Left renal cortex interstitium (tissue), 4 donors: ENCODE measurements at places on chromosomes 7 and 10. TPM values are rescaled to one million over a fixed set of nuclear protein-coding genes. Genes with fewer than 3 reads are reported as not detected.

DNA sequence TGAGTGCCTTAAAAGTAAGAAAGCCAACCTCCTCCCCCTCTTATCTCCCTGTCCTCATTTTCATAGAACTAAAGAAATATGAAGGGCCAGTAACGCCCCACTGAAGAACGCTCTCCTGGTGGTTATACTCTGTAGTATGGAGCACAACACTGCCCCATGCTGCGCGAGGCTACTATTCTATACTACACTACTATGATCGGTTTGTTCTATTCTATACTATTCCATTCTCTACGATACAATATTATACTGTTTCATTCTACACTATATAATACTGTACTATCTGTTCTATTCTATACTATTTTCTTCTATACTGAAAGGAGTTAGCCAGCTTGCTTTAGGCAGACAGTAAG, 34.8 kb downstream of the DIP2C start:
- no peak for DNase-seq

- no peak for DNase-seq
These were observed 139.8 kb downstream of the RPS24 start for GRCh38 chr10:78173360-78174015.

DNA sequence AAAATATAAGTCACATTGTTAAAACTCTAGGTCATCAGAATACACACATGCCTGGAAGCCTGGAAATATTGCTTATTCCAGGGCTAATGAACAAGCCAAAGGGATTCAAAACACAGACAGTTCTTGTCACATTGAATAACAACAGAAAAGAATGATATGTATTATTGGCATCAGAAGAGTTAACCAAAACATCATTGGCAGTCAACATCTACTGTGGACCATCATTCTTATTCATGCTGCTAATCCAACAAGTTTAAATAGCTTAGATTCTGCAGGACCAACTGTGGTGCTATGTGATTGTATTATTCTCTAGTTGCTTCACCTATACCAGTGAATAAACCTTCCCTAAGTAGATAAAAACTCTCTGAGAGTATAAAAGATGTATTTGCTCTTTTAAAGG, 198.3 kb downstream of the NEBL start:
- DNase-seq, result no peak

DNA sequence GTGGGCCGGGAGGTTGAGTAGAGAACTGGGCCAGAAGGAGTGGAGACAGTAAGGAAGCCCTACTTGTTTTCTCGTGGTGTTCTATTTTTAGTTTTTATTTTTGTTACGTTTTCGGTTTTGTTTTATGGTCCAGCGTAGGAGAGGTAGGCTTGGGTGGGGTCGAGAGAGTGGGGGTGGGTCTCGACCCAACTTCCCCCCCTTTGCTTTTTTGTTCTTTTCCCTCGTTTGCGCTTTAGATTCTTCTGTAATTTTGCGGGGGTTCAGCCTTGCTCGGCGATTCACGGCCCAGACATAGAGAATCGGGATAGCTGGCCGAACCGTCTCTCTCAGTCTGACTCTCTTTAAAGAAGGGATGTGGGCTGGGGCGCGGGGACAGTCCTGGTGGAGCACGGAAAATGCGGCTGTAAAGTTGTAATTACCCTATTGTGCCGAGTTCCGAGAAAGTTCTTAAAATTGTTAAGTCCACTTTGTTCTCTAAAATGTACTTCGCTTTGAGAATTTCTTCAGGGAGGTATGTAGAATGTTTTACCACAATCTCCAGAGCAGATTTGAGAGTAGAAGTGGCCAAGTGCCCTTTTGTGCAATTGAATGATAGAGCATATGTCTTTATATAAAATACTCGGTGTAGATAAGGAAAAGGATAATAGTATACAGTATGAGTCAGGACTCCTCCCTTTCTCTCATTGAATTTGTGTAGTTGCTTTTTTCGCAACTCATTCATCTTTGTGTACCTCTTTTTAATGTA, 816 bp downstream of the DMTF1 start:
- DNase-seq, result no peak

- no peak for DNase-seq
These were observed 733 bp upstream of the ARL5B start for GRCh38 chr10:18658271-18659124.

DNA sequence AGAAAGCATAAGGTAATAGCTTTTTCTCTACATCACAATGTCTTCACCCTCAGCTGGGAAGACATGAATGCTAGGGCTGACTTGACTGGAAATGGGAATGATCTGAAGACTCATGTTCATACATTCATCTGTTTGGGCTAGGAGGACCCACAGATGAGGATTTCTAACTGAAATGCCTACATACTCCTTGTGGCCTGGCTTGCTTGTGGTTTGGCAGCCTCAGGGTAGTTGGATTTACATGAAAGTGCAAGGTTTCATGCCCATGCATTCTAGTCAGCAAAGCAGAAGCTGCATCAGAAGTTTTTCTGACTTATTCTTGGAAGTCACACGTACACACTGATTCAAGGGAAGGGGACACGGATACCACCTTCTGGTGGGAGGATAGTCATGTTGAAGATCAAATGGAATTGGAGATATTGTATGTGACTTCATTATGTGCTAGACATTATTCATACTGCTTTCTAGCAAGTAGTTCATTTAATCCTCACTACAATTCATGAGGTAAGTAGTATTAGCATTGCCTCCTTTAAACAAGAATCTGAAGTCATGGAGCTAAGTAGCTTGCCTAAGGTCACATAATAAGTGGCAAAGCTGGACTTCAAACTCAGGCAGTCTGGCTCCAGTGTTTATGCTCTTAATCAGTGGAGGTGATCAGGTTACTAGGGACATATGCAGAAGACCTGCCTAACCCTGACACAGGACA, 957.0 kb downstream of the LRMDA start:
- DNase-seq, result no peak

GRCh38 chr10:87054373-87055295, 34.5 kb downstream of the FAM25A start:
- no peak for DNase-seq

- DNase-seq, result no peak
These were observed 214.8 kb upstream of the PLXNA4 start for GRCh38 chr7:132791036-132791435.

DNA sequence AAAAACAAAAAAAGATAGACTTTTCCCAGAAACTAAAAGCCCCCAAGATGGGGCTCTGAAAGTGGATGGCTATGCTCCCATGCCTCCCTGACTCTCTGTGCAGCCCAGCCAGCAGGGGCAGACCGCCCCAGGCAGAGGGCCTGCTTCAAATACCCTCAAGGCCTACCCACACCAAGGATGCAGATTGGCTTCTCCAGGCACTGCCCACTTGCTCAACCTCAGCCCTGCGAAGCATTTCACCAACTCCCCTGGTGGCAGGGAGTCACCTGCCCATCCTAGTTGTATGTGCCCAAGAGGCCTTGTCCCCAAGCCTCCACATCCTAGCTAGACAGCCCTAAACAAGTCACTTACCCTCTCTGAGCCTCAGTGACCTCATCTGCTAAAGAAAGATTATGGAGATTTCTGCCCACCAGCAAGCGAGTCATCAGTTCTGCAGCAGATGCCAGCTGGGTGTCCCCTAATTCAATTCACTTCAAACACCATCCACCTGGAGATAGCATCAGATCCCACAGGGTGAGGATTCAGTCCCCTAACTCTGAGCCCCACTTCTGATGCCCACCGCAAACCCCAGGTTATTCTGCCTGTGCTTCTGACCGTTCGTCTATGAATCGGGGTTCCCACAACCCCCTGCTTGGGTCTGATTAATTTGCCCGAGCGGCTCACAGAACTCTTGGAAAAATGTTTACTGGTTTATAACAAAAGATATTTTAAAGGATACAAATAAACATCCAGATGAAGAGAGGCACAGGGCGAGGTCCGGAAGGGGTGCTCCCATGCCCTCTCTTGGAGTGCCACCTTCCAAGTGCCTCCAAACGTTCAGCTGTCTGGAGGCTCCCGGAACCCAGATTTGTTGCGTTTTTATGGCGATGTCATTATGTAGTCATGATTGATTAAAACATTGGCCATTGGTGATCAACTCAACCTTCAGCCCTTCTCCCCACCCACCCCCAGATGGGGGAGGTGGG, 18.6 kb upstream of the ZMIZ1 start:
- no peak for DNase-seq

- DNase-seq, result no peak
These were observed 38.4 kb upstream of the PSAP start for GRCh38 chr10:71889388-71889987.

DNA sequence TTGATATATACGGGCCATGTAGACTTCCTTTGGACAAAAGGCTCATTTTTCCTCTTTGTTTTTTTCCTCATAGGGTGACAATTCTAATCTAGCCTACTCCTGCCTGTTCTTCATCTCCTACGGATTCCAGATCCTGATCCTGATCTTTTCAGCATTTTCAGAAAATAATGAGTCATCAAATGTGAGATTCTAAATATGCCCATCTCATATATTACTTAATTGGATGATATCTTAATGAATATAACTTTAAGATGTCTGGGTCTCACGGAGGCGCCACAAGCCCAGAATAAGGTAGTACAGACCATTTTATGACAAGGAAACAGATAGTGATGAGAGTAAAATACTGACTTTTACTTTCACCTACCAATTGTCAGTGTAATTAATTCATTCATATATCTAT, 11.4 kb downstream of the ABCC2 start:
- DNase-seq, result no peak

DNA sequence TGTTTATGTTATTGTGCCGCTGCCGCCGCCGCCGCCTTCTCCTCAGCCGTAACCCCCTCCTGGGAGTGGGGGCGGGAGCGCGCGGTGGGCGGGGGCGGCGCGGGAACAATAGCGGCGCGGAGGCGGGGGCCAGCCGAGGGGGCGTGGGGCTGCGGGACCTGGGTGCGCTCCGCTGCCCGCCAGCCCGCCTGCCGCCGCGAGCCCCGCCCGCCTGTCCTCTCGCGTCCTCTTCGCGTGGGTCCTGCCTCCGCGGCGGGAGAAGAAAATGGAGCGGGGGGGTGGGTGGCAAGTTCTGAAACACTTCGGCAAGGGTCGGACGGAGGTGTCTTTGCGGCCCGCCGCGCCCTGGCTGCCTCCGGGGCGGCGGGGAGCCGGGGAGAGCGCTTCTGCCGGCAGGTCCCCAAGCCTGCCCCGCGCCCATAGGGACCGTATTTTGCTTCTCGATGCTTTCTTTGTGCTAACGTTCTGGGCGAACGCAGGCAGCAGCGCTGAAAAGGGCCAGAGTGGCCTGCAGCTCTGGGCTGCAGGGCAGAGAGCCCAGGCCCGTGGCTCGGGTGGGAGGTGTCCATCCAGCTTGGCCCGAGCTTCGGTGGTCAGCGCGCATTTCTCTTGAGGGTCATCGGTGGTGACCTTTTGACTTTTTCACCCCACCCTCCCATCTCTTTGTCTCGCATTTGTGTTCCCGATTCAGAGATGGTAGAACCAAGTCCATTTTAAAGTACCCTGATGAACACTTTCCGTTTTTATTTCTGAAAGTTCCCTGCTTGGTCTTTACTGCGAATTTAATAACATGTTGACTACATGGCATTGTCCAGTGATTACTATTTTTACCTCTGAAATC, 613 bp downstream of the MAPK8 start:
- DNase-seq, result peak; percentile 31

DNA sequence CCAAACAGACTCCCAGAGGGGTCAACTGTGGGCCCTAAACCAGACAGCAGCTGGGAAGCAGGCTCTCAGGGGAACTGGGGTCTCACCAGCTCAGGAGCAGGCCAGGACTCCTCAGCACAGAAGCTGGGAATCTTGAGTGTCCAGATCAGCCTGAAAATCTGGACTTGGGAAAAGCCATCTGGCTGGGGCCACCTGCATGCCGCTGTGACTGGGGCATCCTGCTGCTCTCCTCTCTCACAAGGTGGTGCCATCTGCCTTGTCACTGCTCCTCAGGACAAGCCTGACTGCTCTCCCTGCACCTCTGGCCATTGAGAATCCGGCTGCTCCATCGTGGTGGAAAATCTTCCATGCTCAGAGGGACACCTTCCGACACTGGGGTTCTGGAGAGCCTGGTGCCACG, 141.4 kb downstream of the PLPP4 start:
- no peak for DNase-seq

- no peak for DNase-seq
These were observed 119.6 kb downstream of the DOCK1 start for GRCh38 chr10:127024685-127025435.

Gene KNDC1
- polyA plus RNA-seq, result 11.4 TPM

GRCh38 chr7:100895956-100896731, 456 bp upstream of the ACHE start:
- no peak for DNase-seq

DNA sequence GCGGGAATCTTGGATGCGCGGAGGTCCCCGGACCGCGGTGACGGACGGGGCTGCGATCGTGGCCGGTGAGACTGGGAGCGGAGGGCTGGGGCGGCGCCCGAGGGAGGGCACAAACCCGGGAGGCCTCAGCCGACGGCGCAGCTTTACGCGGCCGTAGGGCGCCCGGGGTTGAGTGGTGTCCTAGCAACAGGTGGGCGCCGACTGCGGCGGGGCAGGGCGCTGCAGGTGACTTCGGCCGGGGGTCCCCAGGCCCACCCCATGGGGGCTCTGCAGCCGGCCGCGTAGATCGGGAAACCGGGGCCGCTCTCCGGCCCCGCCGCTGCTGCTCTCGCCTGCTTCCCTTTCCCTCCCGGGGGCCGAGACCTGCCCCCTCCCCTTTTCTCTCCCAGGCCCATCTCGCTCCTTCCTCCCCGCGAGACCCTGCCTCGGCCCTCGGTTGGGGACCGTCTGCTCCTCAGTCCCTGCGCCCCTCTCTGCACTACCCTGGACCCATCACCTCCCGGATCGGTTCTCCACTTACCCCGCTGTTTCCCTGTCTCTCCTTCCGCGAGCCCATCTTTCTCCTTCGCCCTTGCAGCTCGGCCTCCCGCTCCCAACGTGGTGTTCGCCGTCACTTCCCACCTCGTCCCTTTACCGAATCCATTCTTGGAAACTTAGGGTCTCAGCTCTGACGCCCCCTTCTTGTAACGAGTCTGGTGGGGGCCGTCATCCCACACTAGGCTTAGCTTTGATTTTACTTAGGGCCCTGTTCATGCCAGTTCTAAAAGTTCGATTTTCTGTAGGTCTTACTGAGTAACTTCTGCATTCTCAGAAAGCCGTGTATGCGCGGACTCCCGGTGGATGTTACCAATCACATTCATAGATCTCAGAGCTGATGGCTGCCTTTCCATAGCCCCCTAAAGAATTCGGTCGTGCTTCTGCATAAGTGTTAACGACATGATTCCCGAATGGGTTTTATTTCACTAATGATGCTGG, 18.5 kb upstream of the ACBD5 start:
- DNase-seq, result peak; percentile 9

GRCh38 chr7:91636129-91636724, 244.3 kb downstream of the MTERF1 start:
- no peak for DNase-seq

Gene ANK3
- 152 TPM for polyA plus RNA-seq

GRCh38 chr7:101534015-101534803, 94.9 kb downstream of the MYL10 start:
- no peak for DNase-seq

Gene SEMA3D
- 34.6 TPM for polyA plus RNA-seq
